ENCODE measurements at places on chromosomes 7 and 10.

- DNase-seq, result no peak
Measured at GRCh38 chr10:118754229-118754555, 578 bp downstream of the CACUL1 start.

DNA sequence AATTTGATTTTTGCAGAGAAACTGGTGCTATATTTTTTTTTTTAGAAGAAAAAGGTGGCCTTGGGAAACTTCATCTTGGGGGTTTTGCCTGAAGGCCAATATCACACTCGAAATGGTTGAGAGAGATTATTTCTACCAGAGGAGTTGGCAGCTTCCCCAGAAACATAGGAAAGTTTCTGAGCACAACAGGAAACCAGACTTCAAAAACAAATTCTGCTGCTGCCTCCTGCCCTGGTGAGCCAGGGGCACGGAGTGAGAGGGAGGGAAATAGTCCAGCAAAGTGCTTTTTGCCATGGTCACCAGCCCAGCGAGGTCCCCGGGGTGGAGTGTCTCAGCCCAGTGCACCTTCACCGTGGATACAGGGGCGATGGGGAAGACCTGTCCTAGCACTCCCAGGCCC lies 61.1 kb downstream of the FOXI2 start:
- no peak for DNase-seq

GRCh38 chr10:119441151-119441821 lies 101.2 kb downstream of the RGS10 start:
- no peak for DNase-seq

DNA sequence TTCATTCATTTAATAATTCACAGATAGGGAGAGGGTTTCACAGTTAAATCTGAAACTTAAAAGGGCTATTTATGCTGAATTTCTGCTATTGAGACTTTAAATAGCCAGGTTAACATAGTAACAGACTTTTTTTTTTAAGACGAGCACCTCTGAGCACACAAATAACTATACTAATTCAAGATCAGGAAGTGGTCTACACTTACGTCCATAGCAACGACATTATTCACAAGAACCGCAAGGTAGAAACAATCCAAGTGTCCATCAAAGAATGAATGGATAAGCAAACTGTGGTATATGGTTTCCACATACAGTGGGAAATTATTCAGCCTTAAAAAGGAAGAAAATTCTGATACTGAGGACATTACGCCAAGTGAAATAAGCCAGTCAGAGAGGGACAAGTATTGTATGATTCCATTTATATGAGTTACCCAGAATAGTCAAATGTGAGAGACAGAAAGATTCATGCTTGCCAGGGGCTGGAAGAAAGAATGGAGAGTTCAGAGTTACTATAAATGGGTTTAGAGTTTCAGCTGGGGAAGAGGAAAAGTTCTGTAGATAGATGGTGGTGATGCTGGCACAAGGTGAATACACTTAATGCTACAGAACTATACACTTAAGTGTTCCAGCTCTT lies 140.3 kb upstream of the LAMB4 start:
- DNase-seq, result no peak

DNA sequence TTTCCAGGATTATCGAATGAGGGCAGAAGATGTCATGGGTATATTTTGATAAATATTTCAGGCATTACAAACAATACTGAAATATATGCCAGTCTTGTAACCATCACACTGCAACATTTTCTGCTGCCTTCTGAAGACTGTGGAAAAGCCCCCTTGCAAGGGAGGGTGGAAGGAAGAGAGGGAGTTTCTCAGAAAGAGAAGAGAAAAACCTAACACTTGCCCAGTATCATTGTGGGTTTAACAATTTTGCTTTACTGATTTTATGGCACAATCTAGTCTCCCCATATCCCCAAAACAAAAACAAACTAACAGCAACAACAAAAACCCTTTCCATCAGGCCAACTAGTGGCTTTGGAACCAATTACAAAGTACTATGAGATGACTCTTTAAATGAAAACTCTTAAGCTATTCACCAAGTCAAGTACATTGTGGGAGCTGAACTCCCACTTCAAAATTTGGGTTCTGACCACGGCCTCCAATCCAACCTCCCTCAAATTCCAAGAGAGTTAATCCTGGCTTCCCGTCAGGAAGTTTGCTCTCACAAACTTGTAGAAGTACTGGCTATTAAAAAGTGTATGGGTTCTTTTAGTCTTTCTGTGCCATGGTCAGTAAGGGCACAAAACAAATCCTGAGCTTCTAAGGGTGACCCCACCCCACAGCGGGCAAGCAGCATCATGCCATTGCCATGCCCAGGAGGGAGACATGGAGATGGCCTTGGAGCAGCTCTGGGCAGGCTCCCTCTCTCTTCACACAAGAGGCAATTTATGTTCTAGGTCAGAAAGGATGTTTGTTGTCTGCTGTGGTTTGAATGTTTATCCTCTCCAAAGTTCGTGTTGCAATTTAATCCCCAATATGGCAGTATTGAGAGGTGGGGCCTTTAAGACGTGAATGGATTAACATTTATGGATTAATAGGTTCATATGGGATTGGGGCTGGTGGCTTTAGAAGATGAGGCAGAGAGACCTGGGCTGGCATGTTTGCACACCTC lies 96.3 kb downstream of the JAZF1 start:
- DNase-seq, result no peak

DNA sequence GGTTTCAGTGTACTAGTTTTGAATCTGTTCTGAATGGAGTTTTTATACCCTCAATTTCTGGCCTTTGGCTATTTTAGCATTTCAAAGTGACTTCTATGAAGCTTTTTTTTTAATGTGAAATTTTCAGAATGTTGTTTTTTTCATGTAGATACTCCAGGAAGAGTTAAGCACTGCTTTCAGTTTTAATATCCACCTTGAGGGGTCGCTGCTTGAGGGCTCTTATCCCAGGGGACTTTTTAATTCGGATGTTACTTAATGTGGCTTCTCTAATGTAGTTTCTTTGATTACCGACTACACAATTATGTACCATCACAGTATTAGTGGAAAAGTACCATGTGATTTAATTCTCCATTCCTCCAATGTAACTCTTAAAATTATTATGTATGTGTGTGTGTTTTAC lies 5.2 kb downstream of the IFIT5 start:
- no peak for DNase-seq

GRCh38 chr7:11969643-11970042 lies 137.6 kb upstream of the THSD7A start:
- DNase-seq, result no peak

DNA sequence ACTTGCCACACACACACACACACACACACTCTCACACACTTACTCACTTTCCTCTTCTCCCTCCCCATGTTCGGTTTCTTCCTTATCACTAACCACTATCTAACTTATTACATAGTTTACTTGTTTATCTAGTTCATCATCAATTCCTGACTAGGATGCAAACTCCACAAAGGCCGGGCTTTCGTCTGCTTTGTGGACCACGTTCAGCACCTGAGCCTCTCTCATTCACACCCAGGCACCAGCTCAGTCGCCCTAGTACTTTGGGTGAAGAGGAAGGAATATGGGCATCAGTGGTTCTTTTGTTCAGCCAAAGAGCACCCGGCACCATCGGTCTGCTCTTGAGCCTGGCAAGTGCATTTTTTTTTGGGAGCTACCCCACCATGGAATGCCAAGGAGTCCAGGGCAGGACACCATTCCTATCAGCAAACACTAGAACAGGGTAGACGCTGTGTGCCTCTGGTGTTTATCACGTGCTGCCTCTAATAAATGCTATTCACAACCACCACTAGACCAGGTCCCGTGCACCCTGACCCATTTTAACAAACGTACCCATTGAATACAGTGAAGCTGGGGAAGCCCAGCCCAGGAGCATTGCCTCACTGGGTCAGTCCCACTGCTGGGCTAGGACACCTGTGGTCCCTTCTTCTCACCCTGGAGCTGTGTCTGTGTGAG lies 2.2 kb downstream of the C10orf67 start:
- no peak for DNase-seq

- DNase-seq, result no peak
Measured at GRCh38 chr10:100333661-100334440, 3.8 kb upstream of the PKD2L1 start.

Data from stimulated activated CD8-positive, alpha-beta memory T cell treated with anti-CD3 and anti-CD28 coated beads, Interleukin-15, amount 100 ng/mL, for 4 hours (primary cell).